ENCODE measurements at places on chromosomes 13 and 19.
A peak's percentile ranks its signal among the peaks of the same experiment; 100 is the strongest.

DNA sequence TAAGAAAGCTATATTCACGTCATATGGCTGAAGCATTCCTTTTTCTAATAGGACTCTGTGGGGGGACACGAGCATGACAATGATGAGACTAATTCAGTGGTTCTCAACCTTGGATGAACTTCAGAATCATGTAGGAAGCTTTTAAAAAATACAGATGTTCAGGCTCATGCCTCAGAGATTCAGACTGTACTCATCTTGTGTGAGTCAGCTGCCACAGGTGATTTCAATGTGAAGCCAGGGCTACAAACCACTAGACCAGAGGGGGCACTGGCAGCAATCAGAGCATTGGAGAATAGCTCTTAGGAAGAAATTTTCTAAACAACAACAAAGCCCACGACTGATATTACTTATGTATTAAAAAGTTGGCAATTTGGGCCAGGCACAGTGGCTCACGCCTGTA lies 91.7 kb downstream of the SERP2 start:
- no peak for DNase-seq

DNA sequence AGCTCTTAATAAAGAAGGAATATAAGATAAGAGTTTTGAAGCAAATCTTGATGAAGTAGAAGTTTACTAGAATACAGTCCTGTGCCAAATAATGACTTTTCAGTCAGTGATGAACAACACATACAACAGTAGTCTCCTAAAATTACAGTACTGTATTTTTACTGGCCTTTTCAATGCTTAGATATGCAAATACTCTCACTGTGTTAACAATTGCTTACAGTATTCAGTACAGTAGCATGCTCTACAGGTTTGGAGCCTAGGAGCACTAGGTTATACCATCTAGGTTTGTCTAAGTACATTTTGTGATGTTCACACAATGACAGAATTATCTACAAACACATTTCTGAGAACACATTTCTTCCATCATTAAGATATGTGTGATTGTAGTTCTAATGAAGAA lies 316.7 kb upstream of the KLHL1 start:
- no peak for DNase-seq

DNA sequence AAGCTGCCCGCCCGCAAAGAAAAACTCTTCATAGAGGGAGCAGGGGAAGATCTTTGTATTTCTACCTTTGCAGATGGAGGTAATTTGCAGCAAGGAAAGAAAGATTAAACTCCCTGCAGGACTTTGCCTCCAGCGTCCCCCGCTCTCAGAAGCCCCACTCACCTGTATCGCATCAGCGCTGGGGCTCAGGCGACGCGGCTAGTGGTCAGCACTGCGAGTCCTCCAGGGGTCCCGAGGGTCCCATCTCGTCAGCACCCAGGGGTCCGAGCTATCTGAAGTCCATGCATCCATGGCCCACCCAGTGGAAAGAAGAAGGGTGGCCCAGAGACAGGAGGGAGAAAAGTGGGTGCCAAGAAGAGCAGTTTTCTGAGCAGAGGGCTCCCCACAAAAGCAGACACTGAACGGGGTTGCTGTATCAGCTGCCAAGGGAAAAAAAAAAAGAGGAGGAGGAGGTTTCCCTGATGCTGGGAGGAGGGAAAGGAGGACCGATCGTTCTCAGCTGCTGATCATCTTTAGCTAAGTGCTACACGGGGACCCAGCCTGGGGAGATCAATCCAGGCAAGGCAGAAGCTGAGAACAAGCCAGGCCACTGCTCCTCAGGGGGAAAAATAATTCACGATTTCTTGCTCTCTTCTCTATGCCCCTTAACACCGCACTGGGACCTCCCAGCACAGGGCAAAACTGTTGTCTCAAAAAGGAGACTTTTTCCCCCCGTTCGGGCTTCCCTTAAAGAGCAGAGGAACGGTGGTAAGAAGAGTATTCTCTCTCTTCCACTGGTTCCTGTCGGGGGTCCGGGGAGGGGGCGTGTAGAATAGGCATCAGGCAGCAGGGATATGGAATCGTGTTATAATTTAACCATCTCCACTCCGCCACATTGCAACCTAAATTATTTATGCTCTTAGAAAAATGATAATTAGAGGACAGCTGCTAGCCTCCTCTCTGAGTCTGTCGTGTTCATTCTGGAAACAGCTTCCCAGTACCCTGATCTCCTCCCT lies 117.7 kb upstream of the CACNA1A start:
- no peak for DNase-seq

GRCh38 chr19:5205381-5205780 lies 135.2 kb downstream of the PTPRS start:
- no peak for DNase-seq

GRCh38 chr19:18311502-18312091 lies 11.3 kb downstream of the LSM4 start:
- DNase-seq, result no peak

- no peak for DNase-seq
These were observed 11.1 kb downstream of the ZNF473 start for GRCh38 chr19:50036908-50037307.

DNA sequence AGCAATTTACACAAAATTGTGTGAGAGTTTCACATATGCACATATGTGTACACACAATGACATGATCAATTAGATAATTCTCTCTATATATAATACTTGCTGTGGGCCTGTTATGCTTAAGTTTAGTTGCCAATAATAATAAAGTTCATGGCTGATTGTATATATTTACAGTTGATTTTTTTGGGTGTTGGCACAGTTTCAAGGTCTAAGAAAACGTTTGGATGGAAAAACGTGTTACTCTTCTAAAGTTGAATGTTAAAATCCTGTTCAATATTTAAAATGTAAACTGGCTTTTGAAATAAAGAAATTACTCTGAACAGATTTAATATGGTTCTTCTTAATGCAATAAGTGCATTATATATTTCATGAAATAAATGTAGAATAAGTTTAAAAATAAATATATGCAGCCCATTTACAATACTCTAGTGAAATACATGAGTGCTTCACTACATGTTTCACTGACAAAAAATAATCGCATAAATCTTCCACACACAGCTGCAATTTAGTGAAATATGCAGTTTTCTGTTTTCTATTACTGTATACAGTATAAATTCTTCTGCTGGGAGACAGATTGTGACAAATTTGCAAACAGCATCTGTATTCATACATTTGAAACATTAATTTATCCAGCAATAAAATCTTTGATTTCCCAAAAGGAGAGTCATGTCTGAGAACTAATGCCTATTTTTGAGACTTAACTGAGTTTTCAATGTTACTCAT lies 586.9 kb upstream of the KLHL1 start:
- DNase-seq, result no peak

DNA sequence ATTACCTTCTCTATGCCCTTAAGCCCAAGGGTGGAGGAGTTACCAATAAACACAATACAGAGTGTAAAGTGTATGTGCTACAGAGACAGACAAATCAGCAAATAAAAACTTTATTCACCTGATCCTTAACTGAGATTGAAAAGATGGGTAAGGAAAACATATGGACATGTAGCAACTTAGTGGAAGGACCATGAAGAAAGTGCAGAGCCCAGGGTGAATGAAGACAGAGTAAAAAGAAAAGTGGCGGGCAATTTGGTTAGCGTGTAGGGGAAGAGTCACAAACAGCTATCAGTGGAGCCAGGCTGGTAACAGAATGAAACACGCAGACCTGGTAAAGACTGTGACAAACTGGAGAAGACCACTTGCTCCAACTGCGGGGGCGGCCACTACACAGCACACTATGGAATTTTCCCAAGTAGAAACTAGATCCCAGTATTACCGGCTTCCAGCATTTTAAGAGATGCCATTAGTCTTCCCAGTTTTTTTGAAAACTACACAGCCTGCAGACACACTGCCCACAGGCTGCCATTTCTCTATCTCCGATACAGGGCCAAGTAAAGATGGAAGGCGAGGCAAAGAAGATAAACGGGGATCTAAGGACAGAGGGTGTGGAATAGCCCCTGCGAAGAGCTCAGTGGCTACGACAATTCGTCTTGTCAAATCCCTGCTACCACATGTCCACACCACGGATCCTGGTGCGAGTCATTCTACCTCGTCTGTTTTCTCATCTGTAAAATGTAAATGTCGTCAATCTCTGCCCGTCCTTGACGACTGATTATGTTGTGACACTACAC lies 1.2 kb downstream of the UQCRFS1 start:
- no peak for DNase-seq

DNA sequence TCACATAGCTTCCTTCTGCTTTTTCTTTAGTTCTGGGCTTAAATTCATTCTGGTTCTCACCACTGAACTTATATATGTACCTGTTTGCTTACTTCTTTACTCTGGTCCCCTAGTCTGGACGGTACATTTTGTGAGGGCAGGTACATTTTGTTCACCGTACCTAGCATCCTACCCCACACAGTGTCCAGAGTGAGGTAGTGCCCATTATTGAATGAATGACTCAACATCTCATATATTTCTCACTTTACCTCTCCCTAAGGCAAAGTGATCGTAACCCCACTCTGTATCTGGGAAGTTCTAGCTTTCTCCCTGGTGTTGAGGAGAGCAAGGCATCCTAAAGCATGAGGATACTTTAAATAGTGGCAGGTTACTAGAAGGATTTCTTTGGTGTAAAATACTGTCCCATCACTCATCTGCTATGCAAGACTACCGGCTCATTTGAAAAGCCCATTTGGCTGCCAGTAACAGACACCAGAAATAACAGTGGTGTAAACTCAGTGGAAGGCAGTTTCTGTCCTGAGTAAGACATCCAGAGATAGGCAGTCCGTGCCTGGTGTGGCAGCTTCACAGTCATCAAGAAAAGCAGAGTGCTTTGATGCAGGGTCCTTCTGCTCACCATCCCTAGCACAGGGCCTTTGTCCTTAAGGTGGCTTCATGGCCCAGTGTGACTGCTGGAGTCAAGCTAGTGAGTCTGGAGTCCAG lies 111.8 kb downstream of the SIPA1L3 start:
- DNase-seq, result no peak

DNA sequence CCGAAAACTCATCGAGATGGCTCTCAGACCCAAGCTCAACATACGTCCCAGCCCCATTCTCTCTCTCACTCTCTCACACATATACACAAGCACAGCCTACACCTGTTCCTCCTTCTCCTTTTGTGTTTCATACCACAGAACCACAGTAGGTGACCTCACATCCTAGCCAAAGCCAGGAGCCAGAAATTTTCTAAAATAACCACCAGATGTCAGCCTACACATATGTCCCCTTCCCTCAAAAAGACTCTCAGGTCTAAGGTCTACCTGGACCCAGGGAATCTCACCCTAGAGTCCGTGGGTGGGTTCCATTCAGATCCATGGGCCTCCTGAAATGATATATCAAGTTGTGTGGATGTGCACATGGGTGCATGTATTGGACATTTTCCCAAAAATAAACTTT lies 104.2 kb upstream of the IPO5 start:
- no peak for DNase-seq

GRCh38 chr19:54660964-54661363 lies 1.8 kb upstream of the LILRB4 start:
- DNase-seq, result no peak

GRCh38 chr19:17965370-17966128 lies 1.4 kb upstream of the KCNN1 start:
- DNase-seq, result no peak

DNA sequence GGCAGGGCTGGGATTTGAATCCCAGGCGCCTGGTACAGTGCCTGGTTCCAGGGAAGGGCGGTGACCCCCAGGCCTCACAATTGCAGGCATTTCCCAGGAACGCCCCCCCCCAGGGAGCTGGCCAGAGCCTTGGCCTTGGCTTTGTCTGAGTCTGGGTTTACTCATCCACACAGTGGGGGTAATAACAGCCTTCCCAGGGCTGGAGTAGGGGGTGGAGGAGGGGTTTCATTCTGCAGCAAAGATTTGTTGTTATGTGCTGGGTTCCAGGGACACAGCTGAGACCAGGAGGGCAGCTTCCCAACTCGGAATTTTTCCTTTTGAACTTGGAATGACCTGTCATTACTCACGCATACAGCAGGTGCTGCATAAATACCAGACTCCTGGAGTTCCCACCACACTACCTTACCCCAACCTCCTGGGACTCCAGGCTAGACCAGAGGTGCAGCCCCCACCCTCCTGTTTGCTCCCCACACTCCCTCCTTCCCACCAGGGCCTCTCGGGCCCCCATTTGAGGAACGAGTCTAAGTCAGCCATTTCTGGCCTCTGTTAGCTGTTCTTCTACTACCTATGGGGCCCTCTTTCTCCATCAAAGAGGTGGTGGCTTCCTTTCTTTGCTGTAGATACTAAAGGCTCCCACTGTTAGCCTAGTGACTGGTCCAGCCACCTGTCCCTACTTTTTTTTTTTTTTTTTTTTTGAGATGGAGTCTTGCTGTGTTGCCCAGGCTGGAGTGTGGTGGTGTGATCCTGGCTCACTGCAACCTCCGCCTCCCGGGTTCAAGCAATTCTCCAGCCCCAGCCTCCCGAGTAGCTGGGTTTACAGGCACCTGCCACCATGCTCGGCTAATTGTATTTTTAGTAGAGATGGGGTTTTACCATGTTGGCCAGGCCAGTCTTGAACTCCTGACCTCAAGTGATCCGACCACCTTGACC lies 1.6 kb upstream of the ADAMTS10 start:
- DNase-seq, result no peak

- no peak for DNase-seq
These were observed 173.6 kb downstream of the NUFIP1 start for GRCh38 chr13:44815623-44816022.

- DNase-seq, result peak; percentile 48
These were observed 38.9 kb upstream of the KATNAL1 start for GRCh38 chr13:30346153-30346788.

GRCh38 chr19:18176367-18177310 lies 3.0 kb downstream of the IFI30 start:
- no peak for DNase-seq

- DNase-seq, result no peak
These were observed 1389.0 kb downstream of the PCDH9 start for GRCh38 chr13:65841156-65841555.
